Stimulated activated CD4-positive, alpha-beta T cell treated with anti-CD3 and anti-CD28 coated beads, Interleukin-12 subunit alpha, Interleukin-12 subunit beta, amount 100 ng/mL, for 4 hours (primary cell): ENCODE measurements at places on chromosomes 3 and 15.

DNA sequence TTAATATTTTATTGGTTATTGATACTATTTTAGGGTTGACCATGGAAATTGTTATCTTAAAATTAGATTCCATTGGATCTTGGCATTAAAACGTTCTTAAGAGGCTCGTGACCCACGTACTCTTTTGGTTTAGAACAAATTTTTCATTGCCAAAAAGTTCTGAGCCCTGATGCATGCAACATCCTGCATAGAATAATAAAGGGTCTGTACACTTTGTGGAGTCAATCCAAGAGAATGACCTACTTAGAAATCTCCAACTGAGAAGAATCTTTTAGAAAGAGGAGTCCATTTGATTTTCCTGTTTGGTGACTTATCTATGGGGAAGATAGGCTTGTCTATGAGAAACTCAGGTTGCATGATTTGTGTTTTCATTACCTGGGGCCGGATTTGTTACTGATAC lies 404.2 kb upstream of the RGMA start:
- no peak for DNase-seq

DNA sequence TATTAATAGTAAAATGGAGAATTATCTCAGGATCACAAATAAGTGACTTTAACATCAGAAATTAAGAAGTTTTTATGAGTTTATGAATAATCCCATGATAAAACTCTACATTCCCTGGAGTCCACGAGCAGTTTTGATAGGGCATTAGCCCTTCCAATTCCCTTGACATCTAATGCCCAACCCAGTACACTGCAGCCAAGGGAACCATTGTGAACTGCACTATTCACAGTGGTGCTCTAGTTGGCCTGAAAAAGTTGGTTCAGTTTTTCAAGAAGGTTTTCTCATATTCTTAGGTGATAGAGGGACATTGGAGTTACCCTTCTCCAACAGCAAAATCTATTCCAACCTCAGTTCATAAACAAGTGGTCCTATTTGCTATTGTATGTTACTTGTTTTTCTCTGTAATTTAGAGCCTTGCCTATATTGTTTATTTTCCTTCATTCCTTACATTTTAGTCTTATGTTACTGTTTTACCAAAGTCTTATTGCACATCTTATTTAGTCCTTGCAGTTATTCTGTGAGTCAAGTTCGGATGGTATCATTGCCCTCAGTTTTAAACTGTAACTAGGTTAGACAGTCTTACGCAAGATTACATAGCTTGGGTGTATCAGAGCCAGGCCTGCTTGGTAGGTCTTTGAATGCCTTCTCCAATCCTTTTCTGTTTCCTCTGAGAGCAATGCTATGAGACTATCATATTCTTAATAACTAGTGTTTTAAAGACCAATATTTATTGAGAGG lies 57.9 kb upstream of the SAMMSON start:
- DNase-seq = no peak

- DNase-seq = no peak
Observed at GRCh38 chr3:15892311-15893227, 94.8 kb upstream of the ANKRD28 start.

DNA sequence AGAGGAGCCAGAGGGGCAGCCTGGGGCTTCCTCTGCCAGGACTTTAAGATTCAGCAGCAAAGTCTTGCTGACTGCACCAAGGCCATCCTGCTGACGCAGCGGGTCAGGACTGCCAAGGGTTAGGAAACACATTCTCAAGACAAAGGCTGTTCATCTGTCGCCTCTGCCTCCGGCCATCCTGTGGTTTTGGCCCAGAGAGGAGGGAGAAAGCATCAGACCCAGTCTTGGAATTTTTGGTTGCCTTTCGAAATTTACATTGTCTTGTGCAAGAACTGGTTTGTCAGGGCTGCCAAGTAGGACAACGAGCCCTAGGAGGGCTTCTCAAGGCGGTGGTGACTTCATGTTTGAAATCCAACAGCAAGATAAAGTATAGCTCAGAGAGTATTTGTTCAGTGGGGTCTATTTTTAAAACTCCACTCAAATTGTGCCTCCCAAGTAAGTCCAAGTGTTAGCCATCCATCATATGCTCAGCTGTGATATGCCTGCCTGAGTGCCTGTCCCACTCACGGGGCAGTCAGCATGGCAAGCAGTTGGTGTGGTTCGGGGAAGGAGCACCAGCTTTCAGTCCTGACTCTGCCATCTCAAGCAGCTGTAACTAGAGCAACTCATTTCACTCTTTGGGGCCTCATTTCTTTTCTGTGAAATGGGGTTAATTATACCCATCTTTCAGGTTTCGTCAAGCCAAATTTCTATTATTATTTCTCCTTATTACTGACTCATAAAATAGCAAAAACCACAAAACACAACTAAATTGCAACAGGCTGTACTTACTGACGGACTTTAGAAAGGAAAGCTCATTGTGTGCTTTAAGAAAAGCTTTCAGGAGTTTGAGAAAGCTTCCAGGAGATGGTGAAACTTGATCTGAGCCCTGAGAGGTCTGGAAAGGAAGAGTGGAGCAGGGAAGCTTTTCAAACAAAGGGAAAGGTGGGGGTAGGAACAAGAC lies 42.4 kb upstream of the RHO start:
- no peak for DNase-seq

GRCh38 chr3:194521510-194522260 lies 34.9 kb upstream of the ATP13A3 start:
- no peak for DNase-seq

DNA sequence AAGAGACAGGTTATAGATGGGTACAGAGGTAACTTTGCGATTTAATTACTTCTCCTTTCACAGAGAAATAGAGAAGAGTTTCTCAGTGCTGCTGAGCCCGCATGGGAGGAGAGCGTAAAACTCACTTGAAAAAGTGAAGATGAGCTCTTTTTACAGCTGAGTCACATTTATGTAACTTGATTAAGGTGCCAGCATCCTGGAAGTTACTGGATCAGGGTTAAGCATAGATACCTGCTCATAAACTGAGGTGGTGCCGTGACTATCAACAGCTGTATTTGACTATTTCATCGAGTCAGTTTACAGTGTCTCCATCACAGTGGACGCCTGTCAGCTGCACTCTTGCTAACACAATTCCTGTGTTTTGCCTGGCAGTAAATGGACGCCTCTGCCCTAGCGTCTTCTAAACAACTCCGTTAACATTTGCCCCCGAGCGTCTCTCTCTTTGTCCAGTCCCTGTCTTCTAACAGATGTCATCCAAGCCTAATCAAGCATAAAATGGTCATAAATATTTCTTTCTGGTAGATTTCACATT lies 414.6 kb downstream of the FOXP1 start:
- DNase-seq = no peak

- DNase-seq = no peak
Observed at GRCh38 chr3:8857720-8858367, 88.4 kb upstream of the OXTR start.

- no peak for DNase-seq
Observed at GRCh38 chr3:187750513-187751123, 5.3 kb upstream of the BCL6 start.

- no peak for DNase-seq
Observed at GRCh38 chr3:139526146-139526545, 13.4 kb downstream of the RBP1 start.

GRCh38 chr3:143419611-143420010 lies 300.0 kb downstream of the CHST2 start:
- no peak for DNase-seq

DNA sequence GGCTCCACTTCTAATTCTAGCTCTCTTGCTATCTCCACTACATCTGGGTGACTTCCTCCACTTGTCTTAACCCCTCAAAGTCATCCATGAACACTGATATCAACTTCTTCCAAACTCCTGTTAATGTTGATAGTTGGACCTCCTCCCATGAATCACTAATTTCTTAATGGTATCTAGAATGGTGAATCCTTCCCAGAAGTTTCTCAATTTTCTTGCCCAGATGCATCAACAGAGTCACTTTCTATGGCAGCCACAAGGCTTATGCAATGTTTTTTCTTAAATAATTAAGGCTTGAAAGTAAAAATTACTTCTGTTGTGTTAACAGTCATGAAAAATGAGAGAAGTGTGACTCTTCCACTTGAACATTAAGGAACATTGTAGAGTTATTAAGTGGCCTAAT lies 164.3 kb downstream of the PCCB start:
- DNase-seq = no peak

- DNase-seq = no peak
Observed at GRCh38 chr3:99928771-99929744, 111.4 kb downstream of the CMSS1 start.

GRCh38 chr3:41681479-41681878 lies 280.4 kb downstream of the ULK4 start:
- DNase-seq = no peak

- no peak for DNase-seq
Observed at GRCh38 chr15:74873756-74874424, 725 bp upstream of the SCAMP2 start.

DNA sequence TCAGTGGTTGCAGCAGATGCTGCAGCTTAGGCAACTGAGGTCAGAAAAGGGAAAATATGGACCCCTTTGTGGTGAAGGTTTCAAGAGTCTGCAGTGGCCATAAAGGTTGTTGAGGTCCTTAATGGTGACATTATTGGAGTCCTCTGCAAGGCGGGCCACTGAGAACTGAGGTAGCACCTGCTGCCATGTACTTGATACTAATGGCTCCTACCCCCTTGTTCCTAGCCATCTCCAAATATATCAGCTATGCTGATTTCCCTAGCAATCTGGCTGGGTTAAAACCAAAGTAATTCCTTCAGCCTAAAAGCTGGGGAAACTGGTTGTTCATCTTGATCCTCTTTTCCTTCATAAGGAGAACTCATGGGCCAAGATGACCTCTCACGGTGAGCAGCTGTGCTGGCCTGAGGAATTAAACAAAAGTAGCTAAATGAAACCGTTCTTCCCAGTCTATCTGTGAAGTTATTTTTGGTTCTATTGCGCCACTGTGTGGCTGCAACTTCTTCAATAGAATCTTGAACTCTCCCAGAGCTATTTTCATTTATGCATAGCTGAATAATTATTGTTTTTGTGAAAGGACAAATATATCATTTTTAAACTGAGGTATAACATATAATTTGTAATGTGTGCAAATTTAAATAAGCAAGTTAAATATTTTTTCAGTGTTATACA lies 76.1 kb upstream of the PLSCR4 start:
- no peak for DNase-seq

- no peak for DNase-seq
Observed at GRCh38 chr3:111241960-111242359, 170.3 kb downstream of the NECTIN3 start.

GRCh38 chr3:163011596-163011995 lies 1515.0 kb downstream of the OTOL1 start:
- no peak for DNase-seq

- no peak for DNase-seq
Observed at GRCh38 chr3:194930377-194931204, 244.9 kb downstream of the FAM43A start.

GRCh38 chr3:12891985-12892839 lies 50.8 kb upstream of the RPL32 start:
- peak; percentile 24 for DNase-seq

DNA sequence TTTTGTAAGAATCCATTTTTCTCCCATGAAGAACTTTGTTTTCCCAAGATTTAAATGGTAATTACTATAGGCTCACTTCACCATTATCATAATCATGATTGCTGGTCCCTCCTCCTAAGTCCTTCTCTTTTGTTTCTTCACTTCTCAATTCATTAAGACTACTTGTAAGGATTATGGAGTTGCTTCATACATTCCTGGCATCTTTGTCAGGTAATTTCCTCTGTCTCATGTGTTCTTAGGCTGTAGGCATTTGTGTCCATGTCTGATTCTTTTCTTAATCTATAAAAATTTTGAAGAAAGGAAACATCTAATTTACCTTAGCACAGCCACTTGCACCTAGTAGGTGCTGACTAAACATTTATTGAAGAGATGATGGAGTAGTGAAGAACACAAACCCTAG lies 79.9 kb upstream of the SATB1 start:
- no peak for DNase-seq

GRCh38 chr3:178233371-178234071 lies 302.7 kb upstream of the KCNMB2 start:
- DNase-seq = no peak

- DNase-seq = no peak
Observed at GRCh38 chr3:26368312-26368711, 254.3 kb upstream of the LRRC3B start.

DNA sequence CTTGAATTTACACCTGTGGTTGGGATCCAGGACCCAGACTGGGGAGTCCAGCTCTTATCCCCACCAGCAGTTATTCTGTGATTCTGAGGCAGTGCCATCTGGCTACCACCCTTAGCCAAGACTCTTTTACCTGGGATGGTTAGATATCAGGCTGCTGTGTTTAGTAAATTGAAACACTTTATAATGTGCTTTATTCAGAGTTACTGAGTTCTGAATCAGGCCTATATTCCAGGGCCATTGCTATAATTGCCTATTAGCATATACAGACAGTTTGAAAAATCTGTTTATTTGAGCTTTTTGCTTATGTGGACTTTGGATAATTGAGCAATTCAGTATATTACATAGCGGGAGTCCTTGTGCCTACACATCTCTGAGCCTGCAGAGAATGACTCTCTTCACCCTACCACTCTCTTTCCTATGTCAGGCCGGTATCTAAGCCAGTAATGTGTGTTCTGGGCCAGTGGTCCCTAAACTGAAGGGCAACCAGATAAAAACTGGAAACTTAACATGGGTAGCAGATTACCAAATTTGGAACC lies 45.4 kb upstream of the TRAK1 start:
- no peak for DNase-seq

GRCh38 chr3:150611666-150612065 lies 8.5 kb downstream of the SELENOT start:
- DNase-seq = no peak

DNA sequence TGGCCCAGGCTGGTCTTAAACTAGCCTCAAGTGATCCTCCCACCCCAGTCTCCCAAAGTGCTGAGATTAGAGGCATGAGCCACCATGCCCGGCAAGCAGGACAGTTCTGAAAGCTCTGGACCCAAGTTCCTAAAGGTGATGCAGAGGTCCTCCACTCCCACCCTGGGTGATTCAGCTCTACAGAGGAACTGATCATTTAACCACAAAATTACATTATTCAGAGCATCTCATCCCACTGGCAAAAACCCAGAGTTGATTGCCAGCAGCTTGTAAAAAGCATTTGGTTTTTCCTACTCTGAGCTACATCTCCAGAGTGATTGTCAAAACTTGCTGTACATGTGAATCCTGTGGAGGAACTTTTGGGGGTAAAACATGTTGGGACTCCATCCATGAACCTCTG lies 60.2 kb downstream of the SLTM start:
- DNase-seq = no peak

DNA sequence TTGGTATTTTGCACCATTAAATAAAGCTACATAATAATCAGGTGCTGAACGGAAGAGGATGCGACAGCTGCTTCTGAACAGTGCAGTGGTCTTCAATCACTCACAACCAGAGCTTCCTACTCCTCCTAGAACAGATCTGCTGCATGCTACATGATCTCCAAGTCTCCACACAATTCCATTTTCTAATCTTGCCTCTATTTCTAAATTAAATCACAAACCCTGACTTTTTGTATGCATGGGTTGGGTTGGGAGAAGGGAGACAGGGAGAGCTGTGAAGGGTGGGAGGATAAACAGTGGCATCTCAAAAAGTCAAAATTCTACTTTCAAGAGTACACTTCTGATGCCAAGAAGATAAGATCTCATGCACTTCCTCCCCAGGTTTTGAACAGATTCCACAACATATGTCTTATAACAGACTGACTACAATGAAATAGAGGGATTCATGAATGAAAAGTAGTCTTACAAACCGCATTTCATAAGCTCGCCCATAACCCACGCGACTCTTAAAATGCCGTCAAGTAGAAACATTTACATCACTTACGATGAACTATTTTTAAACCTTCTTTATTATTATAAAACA lies 57.2 kb downstream of the CHSY1 start:
- no peak for DNase-seq
